ENCODE measurements at places on chromosomes 1 and 21.

DNA sequence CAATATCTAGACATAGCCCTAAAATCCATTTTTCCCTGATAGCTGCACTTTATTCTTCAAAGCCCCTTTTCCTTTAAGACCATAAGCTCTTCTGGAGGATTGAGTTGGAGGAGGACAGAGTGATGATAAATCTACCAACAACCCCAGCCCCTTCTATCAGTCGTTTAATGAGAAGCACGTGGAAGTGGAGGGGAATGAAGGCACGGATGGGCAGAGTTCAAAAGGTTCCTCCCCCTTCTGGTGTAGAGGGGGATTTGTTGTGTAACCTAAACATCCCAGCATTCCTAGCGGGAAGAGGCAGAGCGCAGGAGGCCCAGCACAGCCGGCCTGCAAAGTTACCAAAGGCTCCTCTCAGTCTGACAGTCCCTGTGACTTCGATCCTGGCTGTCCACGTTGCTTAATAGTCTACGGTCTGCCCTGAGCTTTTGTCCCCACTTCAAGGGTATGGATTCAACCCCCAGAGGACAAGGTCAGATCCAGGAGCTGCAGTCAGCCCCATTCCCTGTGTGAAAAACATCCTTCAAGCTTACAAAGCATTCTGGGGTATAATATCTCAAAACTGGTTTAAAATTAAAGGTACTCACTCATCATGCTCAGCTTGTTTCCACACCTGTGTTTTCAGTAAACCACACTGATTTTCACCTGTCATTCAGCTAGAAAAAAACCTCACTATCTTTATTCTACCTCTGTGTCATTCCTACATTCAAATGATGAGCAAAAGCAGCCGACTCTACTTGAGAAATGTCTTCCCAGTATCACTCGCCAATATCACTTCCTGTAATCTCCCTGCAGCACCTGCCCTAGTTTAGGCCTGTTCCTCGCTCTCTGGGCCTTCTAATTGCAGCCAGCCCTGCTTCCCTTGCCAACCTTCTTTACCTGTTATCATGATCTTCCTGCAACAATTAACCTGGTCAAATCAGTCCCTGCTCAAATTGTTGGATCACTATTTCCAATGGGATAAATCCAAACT is 117.9 kb downstream of the PLPP3 start:
- no peak for DNase-seq

- no peak for DNase-seq
These were observed 103.8 kb downstream of the EPHB2 start for GRCh38 chr1:22814176-22815042.

GRCh38 chr1:201149400-201149799 is 4.9 kb downstream of the TMEM9 start:
- no peak for DNase-seq

- no peak for DNase-seq
These were observed 1.2 kb upstream of the CAMTA1 start for GRCh38 chr1:6783936-6784559.

- no peak for DNase-seq
These were observed 926 bp upstream of the ATP1B1 start for GRCh38 chr1:169105434-169106094.

DNA sequence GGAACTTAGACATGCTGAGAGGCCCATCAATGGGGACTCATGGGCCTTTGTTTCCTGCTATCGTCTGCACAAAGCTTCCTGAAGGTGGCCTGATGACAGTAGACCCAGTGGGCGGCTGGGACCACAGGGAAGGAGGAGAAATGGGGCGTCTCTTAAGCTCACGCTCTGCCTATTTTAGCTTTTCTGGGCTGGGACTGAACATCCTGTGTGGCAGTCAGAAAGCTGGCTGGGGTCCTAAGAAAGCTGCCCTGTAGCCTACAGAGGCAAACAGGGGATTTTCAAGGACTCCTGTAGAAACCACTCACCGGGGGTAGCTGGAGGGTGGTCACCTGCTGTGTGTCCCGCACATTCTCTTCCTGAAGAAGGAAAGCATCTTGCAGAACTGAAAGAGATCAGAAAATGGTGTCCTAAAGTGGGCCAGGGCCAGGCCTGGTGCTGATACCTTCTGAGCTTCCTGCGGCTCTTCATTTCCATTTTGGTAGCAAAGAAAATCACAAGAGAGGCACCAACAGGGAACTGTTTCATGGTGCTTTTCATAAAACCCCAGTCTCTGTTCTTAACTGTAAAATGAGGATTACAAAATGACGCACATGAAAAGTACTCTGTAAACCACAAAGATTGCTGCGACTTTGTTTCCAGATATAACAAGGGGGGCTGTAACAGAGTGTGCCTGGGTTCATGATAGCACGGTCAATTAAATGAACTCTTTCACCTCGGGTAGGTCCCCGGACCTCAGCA is 8.6 kb downstream of the ZNF496 start:
- no peak for DNase-seq

Measured in activated naive CD4-positive, alpha-beta T cell (primary cell).